ENCODE measurements at places on chromosomes 2 and 18. TPM values are rescaled to one million over a fixed set of nuclear protein-coding genes. Genes with fewer than 3 reads are reported as not detected.

IL37 gene
- total RNA-seq, result not detected

CYP27A1 gene
- 0.12 TPM for total RNA-seq

IL36B gene
- not detected for total RNA-seq

OTOS gene
- total RNA-seq, result not detected

KLF7 gene
- total RNA-seq, result 21.9 TPM

FAM110C gene
- 0.51 TPM for total RNA-seq

ABCA12 gene
- total RNA-seq, result not detected

ASTL gene
- total RNA-seq, result 2.8 TPM

SOCS6 gene
- 1.7 TPM for total RNA-seq

C2orf72 gene
- total RNA-seq, result 3.8 TPM

CCBE1 gene
- 0.14 TPM for total RNA-seq

GRCh38 chr2:191183516-191183915 is 32.7 kb upstream of the STAT4 start:
- DNase-seq, result no peak
- no peak overlapping the region for H3K4me3 ChIP-seq
- H3K27ac ChIP-seq, result no peak overlapping the region
- no peaks in the 10 kb centered on the region for H3K36me3 ChIP-seq

DNA sequence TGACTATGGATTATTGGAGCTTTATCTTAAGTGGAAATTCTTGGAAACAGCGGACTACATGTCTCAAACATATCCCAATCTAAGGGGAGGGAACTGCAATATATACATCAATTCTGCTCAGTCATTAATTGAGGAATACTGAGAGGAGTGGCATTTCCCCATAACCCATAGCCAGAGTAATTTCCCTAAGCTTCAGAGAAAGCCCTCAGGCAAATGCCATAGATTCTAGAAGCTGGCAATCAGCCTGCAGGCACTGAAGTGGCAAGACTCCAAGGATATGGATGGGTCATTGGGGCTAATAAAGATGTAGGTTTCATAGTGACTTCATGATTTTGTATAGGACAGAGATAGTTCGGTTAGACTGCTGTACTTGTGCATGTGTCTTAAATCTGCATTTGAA is 1960.5 kb upstream of the PIK3C3 start:
- no peak overlapping the region for H3K27ac ChIP-seq
- H3K36me3 ChIP-seq, result no peaks in the 10 kb centered on the region
- no peaks in the 10 kb centered on the region for H3K4me1 ChIP-seq
- DNase-seq, result no peak
- no peaks in the 10 kb centered on the region for H3K27me3 ChIP-seq

DNA sequence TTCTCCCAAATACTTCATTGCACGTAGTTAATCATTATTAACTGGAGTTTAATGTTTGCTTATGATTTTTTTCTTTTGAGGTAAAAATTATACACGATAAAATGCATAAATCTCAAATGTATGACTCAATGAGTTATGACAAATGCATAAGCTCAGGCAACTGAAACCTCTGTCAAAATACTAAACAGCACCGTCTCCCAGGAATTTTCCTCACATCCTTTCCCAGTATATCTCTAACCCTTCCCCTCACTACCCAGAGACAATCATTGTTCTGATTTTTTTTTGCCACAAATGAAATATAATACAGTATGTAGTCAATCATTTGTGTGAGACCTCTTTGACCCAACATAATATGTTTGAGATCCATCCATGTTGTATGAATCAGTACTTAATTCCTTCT is 606.5 kb downstream of the CPS1 start:
- DNase-seq, result no peak
- no peak overlapping the region for H3K4me3 ChIP-seq
- H3K4me1 ChIP-seq, result no peaks in the 10 kb centered on the region
- no peak overlapping the region for H3K27ac ChIP-seq
- no peaks in the 10 kb centered on the region for H3K36me3 ChIP-seq
- peaks cover 4% of the 10 kb centered on the region for H3K27me3 ChIP-seq

DNA sequence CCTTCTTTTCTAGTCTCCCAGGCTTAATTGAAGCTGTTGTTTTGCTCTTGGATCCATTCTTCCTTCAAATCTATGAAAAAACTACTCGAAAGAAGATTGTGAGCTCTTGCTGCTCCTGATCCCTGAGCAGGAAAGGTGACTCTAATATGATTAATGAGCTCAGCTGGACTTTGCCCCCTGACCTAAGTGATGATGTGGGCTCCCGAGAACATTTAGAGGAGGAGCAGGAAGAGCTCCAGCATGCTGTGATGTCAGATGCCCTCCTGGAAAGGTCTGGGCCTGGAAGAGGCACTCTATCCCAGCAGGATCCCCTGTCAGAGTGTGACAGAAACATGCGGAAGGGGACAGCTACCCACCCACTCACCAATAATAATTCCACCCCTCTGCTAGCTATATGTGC is 117.9 kb upstream of the PELI1 start:
- H3K4me1 ChIP-seq, result peaks cover 8% of the 10 kb centered on the region
- H3K4me3 ChIP-seq, result no peak overlapping the region
- no peaks in the 10 kb centered on the region for H3K27me3 ChIP-seq
- no peak for DNase-seq

DNA sequence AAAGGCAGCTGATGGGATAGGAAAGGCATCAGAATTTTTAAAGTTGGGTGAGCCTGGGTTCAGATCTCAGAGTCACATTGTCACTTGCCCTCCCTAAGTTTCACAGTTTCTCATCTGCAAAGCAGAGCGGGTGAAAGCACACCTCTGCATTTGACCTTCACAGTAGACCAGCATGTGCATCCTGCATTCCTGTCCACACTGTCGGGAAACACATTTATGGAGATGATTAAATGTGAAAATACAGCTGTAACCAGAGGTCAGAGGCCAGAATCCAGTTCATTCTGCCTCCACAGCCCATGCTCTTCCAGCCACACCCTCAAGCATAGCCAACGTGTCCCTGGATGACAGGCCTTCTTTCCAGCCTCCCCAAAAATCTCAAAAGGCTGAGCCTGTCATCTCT is 392.0 kb upstream of the MYT1L start:
- DNase-seq, result no peak
- H3K27ac ChIP-seq, result no peak overlapping the region
- peaks cover 3% of the 10 kb centered on the region for H3K27me3 ChIP-seq

GRCh38 chr2:227853204-227853629 is 18.2 kb upstream of the DAW1 start:
- H3K4me3 ChIP-seq, result no peak overlapping the region
- no peaks in the 10 kb centered on the region for H3K36me3 ChIP-seq
- H3K27ac ChIP-seq, result no peak overlapping the region
- no peak for DNase-seq

DNA sequence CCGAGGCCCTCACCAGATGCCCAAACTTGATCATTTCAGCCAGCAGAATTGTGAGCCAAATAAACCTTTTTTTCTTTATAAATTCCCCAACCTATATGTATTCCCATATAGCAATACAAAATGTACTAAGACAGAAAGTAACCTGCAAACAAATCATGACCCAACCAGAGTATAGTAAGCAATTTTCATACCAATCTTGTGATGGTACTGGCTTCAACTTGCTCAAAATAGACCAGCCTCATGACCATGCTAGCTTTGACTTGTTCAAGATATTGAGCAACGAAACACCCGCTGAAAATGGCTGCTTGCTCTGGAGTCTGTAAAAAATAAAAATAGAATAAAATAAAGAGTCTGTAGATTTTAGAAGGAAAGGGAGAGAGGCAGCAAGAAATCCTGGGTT is 97.6 kb downstream of the C1D start:
- no peak overlapping the region for H3K27ac ChIP-seq
- peaks cover 4% of the 10 kb centered on the region for H3K27me3 ChIP-seq
- DNase-seq, result no peak
- no peak overlapping the region for H3K4me3 ChIP-seq
- no peaks in the 10 kb centered on the region for H3K4me1 ChIP-seq

- H3K4me3 ChIP-seq, result no peak overlapping the region
- peaks cover 13% of the 10 kb centered on the region for H3K27me3 ChIP-seq
- no peak for DNase-seq
These were observed 531.9 kb downstream of the IRS1 start for GRCh38 chr2:226267516-226268289.

GRCh38 chr2:230944123-230944653 is 19.1 kb upstream of the GPR55 start:
- H3K4me1 ChIP-seq, result peaks cover 27% of the 10 kb centered on the region
- H3K4me3 ChIP-seq, result peak overlapping the region; percentile 61
- H3K27ac ChIP-seq, result peak overlapping the region; percentile 75
- no peaks in the 10 kb centered on the region for H3K36me3 ChIP-seq
- peak; percentile 80 for DNase-seq
- peaks cover 4% of the 10 kb centered on the region for H3K27me3 ChIP-seq

GRCh38 chr2:61177727-61178549 is 15.9 kb downstream of the C2orf74 start:
- peak overlapping the region; percentile 94 for H3K27ac ChIP-seq
- no peaks in the 10 kb centered on the region for H3K27me3 ChIP-seq
- H3K4me1 ChIP-seq, result peaks cover 53% of the 10 kb centered on the region
- peak; percentile 56 for DNase-seq
- peaks cover 43% of the 10 kb centered on the region for H3K36me3 ChIP-seq

GRCh38 chr2:172829229-172829628 is 93.6 kb downstream of the RAPGEF4 start:
- H3K4me1 ChIP-seq, result no peaks in the 10 kb centered on the region
- no peak overlapping the region for H3K27ac ChIP-seq
- no peak overlapping the region for H3K4me3 ChIP-seq
- H3K27me3 ChIP-seq, result peaks cover 5% of the 10 kb centered on the region
- no peak for DNase-seq

DNA sequence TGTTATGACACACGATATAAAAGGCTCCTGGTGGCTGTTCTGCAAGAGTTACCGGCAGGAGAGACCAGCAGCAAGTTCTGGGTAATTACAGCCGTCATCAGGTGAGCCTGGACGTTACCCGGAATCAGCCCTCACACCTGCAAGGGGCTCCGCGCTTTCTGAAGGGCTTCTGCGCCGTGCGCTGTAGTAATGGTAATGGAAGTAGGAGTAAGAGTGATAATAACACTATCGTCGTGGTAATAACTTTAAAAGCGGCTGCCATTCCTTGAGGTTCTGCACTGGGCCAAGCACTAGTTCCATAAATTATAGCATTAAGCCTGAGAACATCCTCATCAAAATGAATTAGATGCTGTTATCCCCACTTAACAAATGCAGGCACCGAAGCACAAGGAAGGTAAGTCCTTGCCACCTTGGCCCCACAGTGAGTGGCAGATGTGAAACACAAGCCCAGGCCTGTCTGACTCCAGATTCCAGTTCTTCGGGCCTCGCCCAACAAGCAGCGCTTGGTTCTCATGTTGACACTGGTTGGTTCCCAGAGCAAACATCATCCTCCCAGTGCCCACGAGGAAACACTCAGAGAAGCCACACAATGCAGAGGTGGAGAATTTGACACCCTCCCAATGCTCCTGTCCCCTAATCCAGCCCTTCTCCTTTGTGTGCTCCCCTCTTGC is 205.2 kb downstream of the EIPR1 start:
- H3K27ac ChIP-seq, result no peak overlapping the region
- no peaks in the 10 kb centered on the region for H3K27me3 ChIP-seq
- peaks cover 16% of the 10 kb centered on the region for H3K36me3 ChIP-seq

- H3K4me3 ChIP-seq, result no peak overlapping the region
- no peak for DNase-seq
- H3K4me1 ChIP-seq, result peaks cover 21% of the 10 kb centered on the region
- H3K27me3 ChIP-seq, result peaks cover 2% of the 10 kb centered on the region
- H3K27ac ChIP-seq, result no peak overlapping the region
- H3K36me3 ChIP-seq, result no peaks in the 10 kb centered on the region
These were observed 162.3 kb downstream of the PHLPP1 start for GRCh38 chr18:62877411-62878221.

GRCh38 chr18:57333940-57334339 is 18.4 kb upstream of the ST8SIA3 start:
- peaks cover 8% of the 10 kb centered on the region for H3K27me3 ChIP-seq
- no peaks in the 10 kb centered on the region for H3K36me3 ChIP-seq
- H3K27ac ChIP-seq, result no peak overlapping the region
- no peak overlapping the region for H3K4me3 ChIP-seq
- no peaks in the 10 kb centered on the region for H3K4me1 ChIP-seq
- DNase-seq, result no peak

GRCh38 chr2:86383844-86384243 is 46.4 kb upstream of the REEP1 start:
- H3K4me1 ChIP-seq, result no peaks in the 10 kb centered on the region
- H3K4me3 ChIP-seq, result no peak overlapping the region
- H3K36me3 ChIP-seq, result no peaks in the 10 kb centered on the region
- no peak overlapping the region for H3K27ac ChIP-seq
- no peak for DNase-seq
- H3K27me3 ChIP-seq, result no peaks in the 10 kb centered on the region

- no peak overlapping the region for H3K27ac ChIP-seq
- no peaks in the 10 kb centered on the region for H3K4me1 ChIP-seq
- H3K27me3 ChIP-seq, result no peaks in the 10 kb centered on the region
- peaks cover 17% of the 10 kb centered on the region for H3K36me3 ChIP-seq
These were observed 157.1 kb downstream of the DYM start for GRCh38 chr18:49303379-49303778.

DNA sequence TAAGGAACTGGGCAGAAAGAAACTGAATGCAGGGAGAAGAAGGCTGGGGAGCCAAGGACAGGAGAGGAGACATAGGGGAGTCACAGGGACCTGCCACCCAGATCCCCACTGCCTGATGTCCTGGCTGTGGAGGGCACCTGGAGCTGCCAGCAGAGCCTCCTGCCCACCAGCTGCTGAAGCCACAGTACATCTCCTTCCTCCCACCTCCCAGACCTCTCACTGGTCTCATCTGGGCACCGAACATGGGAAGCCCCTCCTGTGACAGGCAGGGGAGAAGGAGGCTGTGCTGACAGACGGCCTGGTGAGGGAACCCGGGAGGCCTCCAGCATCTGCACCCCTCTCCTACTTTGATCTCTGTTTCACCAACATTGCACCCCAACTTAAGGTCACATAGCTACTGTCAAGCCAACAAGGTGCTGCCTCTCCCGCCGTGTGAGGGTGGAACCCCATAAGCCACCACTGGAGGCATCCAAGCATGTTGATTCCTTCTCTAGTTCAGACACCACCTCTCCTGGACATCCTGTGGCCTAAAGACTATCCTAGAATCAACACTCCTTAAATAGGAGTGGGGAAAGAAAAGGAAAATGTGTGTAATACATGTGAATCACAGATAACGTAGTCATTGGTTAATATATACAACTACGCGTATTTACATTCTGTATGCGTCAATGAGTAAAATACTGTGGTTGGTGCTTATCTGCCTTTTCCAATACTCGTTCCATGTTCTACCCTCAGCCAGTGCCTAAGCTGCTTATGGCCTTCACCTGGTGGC is 3.5 kb upstream of the RNPEPL1 start:
- peaks cover 36% of the 10 kb centered on the region for H3K36me3 ChIP-seq
- peak overlapping the region; percentile 98 for H3K27ac ChIP-seq
- peak; percentile 70 for DNase-seq
- peaks cover 54% of the 10 kb centered on the region for H3K4me1 ChIP-seq
- no peaks in the 10 kb centered on the region for H3K27me3 ChIP-seq

- no peaks in the 10 kb centered on the region for H3K36me3 ChIP-seq
- no peaks in the 10 kb centered on the region for H3K27me3 ChIP-seq
- no peak for DNase-seq
- no peaks in the 10 kb centered on the region for H3K4me1 ChIP-seq
These were observed 266.3 kb downstream of the SATB2 start for GRCh38 chr2:199191461-199191860.

Measured in activated CD4-positive, alpha-beta T cell treated with anti-CD3 and anti-CD28 coated beads for 36 hours (primary cell).